HCEC 1CT (cell line): ENCODE measurements at places on chromosomes 11 and 22.
A peak's percentile ranks its signal among the peaks of the same experiment; 100 is the strongest.

GRCh38 chr11:128593281-128593680 is 5.9 kb upstream of the ETS1 start:
- peak; percentile 57 for DNase-seq

DNA sequence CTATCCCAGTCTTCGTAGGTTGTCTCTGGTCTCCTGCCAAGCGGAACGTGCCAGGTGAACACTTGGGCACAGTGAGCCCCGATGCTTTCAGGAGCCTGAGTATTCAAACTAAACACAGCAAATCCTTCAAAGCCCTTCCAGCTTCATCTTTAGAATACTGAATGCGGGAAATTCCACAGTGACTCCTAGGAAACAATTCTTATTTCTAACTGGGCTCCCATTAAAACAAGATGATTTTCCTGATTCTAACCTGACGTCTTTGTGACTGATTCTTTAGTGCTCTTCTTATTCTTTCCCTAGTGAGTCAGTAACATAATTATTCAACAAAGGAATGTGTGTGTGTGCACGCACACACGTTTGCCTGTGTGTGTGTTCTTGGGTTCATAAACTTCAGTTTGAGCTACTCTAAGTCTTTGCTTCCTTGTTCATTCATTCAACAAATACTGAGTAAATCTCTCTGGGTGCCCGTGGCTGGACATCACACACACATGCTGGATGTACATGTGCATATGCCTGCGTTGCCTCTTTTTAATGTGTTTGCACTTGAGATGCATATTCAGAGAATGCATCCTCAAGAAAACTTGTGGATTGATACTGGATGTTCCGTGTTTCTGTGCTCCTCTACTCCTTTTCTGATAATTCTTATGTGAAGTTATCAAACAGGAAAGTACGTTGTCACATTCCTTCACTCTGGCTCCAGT is 134.5 kb downstream of the WNT7B start:
- DNase-seq: peak; percentile 40

GRCh38 chr11:130096823-130097222 is 27.1 kb downstream of the APLP2 start:
- no peak for DNase-seq

GRCh38 chr22:30169002-30169401 is 77.6 kb downstream of the LIF start:
- DNase-seq: no peak

DNA sequence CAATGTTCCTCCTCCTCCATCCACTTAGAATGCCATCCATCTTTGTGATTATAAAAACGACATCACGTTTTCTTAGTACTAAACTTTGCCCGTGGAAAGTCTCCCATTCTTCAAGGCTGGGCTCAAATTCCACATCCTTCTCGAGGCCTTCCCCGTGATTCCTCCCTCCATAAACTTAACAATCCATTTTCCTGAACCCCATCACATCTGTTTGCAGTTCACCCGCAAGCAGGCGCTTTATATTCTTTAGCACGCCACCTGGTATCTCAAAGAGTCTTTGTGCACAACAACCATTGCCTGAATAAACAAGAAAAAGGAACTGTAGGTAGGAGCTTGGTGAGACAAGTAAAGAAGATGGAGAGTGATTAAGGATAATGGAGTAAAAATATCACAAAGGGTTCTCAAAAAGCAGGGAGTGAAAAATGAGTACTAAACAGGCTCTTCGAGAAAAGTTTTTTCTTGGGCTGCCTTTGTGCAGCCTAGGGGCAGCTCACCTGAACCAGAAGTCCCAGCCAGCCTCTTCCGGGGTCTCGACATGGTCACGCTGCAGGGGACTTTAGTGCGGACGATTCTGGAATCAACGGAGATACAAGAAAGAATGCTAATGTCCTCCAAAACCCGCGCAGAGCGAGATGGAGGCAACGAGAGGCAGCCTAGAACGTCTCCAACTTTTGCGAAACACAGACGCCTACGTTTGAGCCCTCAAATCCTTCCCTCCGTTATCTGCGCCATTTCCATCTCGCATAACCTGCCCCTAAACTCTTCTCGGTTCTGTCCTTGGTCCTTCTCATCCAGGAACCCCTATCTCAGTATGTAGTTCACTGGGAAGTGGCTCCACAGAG is 585 bp downstream of the THYN1 start:
- peak; percentile 30 for DNase-seq

DNA sequence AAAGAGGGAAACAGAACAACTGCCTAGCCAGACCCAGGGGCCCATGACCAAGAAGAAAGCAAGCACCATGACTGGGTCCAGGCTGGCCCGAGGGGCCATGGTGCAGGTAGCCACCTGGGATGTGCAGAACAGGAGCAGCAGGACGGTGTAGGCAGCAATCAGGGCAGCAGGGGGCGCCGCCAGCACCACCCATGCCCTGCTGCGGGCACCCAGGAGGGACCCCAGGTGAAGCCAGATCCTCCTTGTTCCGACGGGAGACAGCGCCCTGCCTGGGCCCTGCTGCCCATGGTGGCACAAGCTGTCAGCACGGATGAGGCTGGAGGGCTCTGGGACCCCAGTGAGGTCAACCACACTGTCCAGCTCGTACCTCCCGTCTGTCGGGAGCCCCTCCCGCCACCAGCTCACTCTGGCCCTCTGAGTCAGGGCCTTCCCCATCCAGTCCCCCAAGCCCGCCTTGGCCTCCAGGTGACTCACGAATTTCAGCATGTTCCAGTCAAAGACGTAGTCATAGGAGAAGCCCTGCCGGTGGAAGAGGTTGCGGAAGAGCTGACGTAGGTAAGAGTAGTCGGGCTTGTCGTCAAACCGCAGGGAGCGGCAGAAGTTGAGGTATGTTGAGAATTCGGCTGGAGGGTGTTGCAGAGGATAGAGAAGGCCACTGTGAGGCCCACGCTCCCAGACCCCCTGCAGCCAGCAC is 18.8 kb downstream of the CSNK1E start:
- peak; percentile 85 for DNase-seq

GRCh38 chr11:64251016-64251752 is at the start of gene PLCB3:
PLCB3 (plus strand) TSS chr11:64251530; CDS start chr11:64251650, 120 bp downstream.
- DNase-seq: peak; percentile 35

- no peak for DNase-seq
Observed at GRCh38 chr11:60367009-60367408, 11.3 kb upstream of the MS4A7 start.

GRCh38 chr22:36274531-36274930 is 21.6 kb downstream of the APOL1 start:
- no peak for DNase-seq

GRCh38 chr22:21753374-21754111 is 17.9 kb upstream of the YPEL1 start:
- DNase-seq: no peak

DNA sequence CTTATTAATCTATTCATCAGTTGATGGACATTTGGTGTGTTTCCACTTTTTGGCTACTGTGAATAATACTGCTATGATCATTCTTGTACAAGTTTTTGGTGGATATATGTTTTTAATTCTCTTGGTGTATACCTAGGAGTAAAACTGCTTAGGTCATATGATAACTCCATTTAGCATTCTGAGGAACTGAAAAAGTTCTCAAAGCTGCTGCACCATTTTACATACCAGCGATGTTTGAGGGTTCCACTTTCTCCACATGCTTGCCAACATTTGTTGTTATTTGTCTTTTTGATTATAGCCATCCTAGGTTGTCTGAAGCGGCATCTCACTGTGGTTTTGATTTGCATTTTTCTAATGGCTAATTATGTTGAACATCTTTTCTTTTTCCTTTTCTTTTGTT is 4.1 kb upstream of the ACER3 start:
- DNase-seq: no peak
